Prostate gland (tissue), 2 donors: ENCODE measurements at places on chromosomes 6 and 20. TPM values are rescaled to one million over a fixed set of nuclear protein-coding genes. Genes with fewer than 3 reads are reported as not detected.

DNA sequence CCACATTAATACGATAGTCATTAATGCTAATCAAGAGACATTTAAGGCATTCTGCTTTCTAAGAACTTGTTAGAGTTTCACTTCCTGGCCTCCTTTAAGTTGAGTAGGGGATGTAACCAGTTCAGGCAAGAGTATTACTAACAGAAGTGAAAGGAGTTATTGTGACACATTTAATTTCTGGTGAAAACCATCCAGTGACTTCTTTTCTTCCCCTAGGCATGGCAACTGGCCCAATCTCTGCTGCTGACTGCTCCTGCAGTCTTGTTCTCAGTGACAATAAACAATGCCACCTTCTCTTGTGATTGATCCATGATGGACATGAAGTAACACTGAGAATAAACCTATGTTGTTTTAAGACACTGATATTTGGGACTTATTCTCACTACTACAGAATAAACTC is 130.9 kb upstream of the DEFB112 start:
- H3K36me3 ChIP-seq, result no peaks in the 10 kb centered on the region
- no peak overlapping the region for H3K27ac ChIP-seq
- DNase-seq, result no peak
- no peak overlapping the region for H3K4me3 ChIP-seq

Gene PSORS1C2
- total RNA-seq, result not detected

DNA sequence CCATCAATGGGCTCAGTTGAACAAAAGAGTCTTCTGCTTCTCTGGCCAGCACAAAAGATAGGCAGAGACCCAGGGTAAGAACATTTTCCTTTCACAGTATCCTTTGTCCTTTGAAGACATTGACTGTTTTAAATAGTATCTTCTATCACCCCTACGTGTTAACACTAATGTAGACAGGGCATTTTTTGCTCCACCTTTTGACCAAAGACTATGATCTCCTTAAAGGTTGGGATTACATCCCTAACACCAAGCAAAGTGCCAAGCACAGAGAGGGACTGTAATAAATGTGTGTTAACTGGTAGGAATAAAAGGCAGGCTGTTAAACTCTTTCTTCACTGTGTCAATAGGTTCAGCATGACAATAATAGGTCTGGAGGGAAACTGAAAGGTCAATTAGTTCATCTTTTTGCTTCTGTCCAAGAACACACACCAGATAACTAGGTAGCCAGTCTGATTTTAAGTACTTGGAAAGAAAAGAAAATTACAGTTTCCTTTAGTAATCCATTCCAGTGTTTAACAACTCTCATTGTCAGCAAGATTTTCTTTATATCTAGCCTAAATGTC is 63.6 kb upstream of the NOX3 start:
- no peaks in the 10 kb centered on the region for H3K4me1 ChIP-seq
- no peak overlapping the region for H3K27ac ChIP-seq
- H3K4me3 ChIP-seq, result no peak overlapping the region
- no peak for DNase-seq
- H3K36me3 ChIP-seq, result no peaks in the 10 kb centered on the region

Gene CRIP3
- total RNA-seq, result 0.55 TPM

DNA sequence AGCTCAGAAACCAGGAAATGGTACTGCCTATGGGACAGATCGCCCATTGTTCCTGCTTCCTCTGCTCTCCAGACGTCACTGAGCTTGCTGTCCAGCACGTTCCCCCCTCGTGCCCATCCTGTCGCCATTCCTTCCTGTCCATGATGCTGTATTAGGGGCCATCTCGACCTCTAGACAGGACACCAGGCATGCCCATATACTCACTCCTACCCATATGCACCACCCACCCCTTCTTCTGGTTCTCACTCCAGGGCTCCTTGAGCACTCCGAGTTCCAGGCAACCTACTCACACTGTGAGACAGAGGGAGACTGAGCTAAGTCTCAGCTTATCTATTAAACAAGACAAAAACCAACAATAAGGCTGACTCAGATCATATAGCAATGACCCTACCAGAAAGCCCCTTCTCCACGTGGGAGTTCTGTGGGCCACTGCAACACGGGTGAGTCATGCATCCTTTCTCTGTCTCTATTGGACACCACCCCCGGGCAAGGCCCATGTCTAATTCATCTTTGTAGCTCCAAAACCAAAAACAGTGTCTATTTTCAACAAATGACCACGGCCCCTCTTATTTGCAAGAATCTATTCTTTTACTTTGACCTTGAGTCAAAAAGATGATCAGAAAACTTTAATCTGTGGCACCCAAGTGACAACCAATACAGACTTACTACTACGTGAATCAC is 65.7 kb downstream of the PSMG4 start:
- H3K4me1 ChIP-seq, result no peaks in the 10 kb centered on the region
- DNase-seq, result no peak
- no peak overlapping the region for H3K4me3 ChIP-seq
- H3K27me3 ChIP-seq, result no peaks in the 10 kb centered on the region

GRCh38 chr6:168009331-168009730 is 11.9 kb downstream of the KIF25 start:
- H3K27me3 ChIP-seq, result no peaks in the 10 kb centered on the region
- peaks cover 3% of the 10 kb centered on the region for H3K4me1 ChIP-seq
- H3K27ac ChIP-seq, result no peak overlapping the region
- no peak for DNase-seq

GRCh38 chr6:36727505-36728021 is 29.9 kb downstream of the RAB44 start:
- no peaks in the 10 kb centered on the region for H3K4me1 ChIP-seq
- no peaks in the 10 kb centered on the region for H3K27me3 ChIP-seq
- no peak overlapping the region for H3K27ac ChIP-seq
- DNase-seq, result no peak
- H3K4me3 ChIP-seq, result no peak overlapping the region

Gene CDSN
- 1.5 TPM for total RNA-seq

DNA sequence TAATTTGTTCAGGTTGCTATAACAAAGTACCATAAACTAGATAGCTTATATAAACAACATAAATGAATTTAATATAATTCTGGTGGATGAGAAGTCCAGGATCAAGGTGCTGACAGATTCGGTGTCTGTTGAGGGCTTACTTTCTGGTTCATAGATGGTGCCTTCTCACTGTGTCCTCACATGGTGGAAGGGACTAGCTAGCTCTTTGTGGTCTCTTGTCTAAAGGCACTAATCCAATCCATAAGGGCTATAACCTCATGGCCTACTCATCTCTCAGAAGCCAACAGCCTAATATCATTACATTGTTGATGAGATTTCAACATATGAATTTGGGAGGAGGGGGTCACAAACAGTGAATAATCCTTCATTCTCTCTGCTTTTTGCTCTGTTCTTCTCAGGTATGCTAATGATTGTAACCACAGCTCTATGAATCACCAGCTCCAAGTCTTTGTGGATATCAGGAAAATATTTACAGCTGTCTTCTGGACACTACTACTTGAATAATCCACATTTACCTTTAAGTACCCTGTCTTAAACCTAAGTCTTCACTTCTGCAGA is 122.3 kb downstream of the NKAIN2 start:
- no peak overlapping the region for H3K4me3 ChIP-seq
- H3K27ac ChIP-seq, result no peak overlapping the region
- no peaks in the 10 kb centered on the region for H3K27me3 ChIP-seq
- H3K36me3 ChIP-seq, result no peaks in the 10 kb centered on the region

GRCh38 chr6:6581054-6581453 is 7.5 kb upstream of the LY86 start:
- no peak overlapping the region for H3K27ac ChIP-seq
- DNase-seq, result no peak
- H3K36me3 ChIP-seq, result no peaks in the 10 kb centered on the region
- no peaks in the 10 kb centered on the region for H3K4me1 ChIP-seq
